Smooth muscle cell of bladder (primary cell): ENCODE measurements at places on chromosomes 3 and 15. TPM values are rescaled to one million over a fixed set of nuclear protein-coding genes. Genes with fewer than 3 reads are reported as not detected.

Gene CALML4
- total RNA-seq: 1.1 and 1.4 TPM in 2 replicates

Gene ACOX2
- 23.3 and 25.8 TPM in 2 replicates for total RNA-seq

Gene SNTN
- total RNA-seq: not detected in 2 replicates

Gene MYRIP
- under 0.01 TPM in 2 replicates for total RNA-seq

Gene ACSBG1
- total RNA-seq: not detected in 2 replicates

Gene AHSG
- not detected in 2 replicates for total RNA-seq

Gene ACKR4
- 1.4 and 2.0 TPM in 2 replicates for total RNA-seq
